Stimulated activated effector memory CD8-positive, alpha-beta T cell treated with anti-CD3 and anti-CD28 coated beads, Interleukin-12 subunit alpha, Interleukin-12 subunit beta, amount 100 ng/mL, for 72 hours (primary cell): ENCODE measurements at places on chromosomes 2 and 18.

DNA sequence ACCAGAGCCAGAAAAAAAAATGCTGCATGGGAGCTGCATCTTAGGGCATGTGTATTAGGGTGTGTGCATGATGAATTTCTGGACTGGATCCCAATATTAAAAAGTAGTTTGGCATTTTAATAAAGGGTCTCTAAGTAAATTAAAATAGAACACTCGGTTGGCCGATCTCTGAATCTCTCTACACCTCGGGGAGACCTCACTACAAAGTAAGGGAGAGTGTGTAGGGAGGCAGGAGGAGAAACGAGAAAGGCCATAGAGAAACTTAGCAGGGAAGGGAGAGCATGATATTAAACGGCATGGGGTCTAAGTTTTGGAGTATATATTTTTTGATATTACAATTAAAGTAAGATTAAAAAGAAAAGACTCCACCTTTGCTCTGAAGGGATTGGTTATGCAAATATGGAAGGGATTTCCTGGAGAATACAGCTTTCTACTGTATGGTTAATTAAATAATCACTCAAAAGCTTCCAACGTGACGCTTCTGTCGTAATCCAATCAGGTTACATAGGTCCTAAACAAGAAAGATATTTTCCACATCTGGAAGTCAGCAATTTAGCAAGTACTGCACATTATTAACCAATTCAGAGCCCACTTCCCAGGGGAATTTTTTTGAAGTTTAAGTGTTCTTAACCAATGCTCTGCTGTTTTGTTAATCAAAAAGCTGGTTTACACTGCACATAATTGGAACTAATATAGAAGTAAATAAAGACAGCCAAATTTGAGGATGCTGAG lies 1.0 kb upstream of the ZEB2 start:
- no peak for DNase-seq

GRCh38 chr2:70985283-70985688 lies 6.9 kb downstream of the ANKRD53 start:
- DNase-seq = no peak

DNA sequence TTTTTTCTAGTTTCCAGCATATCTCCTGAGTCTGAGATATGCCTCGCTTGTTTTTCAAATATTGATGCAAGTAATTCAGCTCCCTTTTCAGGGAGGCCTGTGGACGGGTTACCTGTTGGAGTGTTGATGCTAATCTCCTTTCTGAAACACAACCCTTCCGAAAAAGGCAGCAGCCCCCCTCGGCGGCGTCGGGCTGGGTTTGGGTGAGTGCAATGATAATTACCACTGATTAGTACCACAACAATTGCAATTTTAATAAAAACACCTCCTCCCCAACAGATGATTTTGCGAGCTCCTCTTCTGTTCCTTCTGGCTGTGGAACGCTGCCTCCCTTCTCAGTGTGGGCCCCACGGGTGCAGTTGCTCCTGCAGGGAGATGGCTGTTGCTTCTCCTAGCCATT lies 66.3 kb downstream of the PTGR3 start:
- DNase-seq = no peak

GRCh38 chr2:192886636-192887035 lies 691.9 kb upstream of the TMEFF2 start:
- no peak for DNase-seq

GRCh38 chr2:109513749-109514588 lies 99.8 kb downstream of the SEPTIN10 start:
- peak; percentile 21 for DNase-seq

DNA sequence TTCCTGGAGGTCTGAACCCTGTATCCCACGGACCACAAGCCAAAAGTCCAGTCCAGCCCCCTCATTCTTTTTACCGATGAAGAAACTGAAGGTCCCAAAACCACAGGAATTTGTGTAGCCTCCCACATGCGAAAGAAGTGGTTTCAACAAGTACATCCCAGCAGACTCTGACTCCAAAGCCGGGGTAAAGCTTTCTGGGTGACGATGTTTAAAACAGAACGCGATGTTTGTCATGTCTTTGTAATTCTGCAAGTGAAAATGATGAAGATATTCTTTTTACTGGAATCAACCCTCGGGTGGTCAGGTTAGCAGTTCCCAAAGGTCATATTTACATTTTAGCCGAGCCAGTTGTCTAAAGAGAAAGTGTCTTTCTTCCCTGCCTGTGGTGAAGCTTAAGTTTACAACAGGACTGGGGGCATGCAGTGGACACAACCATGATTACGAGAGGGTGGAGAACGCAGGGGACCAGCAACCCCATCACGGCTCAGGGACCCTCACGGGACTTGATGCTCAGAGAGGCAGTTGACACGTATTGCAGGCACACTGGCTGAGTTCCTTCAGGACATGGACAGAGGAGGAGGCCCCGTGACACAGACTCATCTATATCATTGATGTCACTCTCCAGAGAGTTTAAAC lies 17.8 kb upstream of the TMEM131 start:
- peak; percentile 62 for DNase-seq

DNA sequence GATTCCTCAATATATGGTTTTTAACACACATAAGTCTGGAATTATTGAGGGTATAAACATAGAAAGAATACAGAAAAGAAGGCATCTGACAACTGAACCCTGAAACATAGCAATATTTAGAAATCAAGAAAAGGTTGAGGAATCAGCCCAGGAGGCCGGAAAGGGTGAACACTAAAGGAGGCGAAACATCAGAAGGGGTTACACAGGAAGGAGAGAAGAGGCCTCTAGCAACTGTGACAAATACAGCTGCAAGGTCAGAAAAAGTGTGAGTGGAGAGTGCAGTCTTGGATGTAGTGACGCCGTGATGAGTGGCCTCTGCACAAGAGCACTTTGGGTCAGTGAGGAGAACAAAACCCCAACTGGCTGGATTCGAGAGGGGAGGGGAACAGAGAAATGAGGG lies 70.7 kb downstream of the SLC9A2 start:
- DNase-seq = no peak

DNA sequence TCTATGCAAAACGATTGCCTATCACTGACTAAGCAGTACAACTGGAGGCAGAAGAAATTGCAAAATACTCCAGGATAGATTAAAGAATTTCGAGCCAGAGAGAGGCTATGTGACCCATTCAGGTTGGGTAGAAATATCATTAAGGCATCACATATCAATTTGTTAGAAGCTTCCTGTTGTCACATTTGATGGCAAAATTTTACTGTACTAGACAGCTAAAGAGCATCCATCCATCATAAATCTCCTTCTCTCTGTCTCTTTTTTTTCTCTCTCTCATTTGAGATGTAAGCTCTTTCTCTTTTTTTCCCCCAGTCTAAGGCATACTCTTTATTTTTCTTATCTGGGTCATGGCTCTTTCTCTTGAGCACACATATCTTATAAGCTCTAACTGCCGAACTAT lies 155.7 kb downstream of the EVA1A start:
- DNase-seq = no peak

- no peak for DNase-seq
Observed at GRCh38 chr2:26970928-26971627, 641 bp downstream of the MAPRE3 start.

GRCh38 chr2:146323564-146323963 lies 1521.3 kb upstream of the ACVR2A start:
- no peak for DNase-seq

- DNase-seq = no peak
Observed at GRCh38 chr2:216491793-216492596, 6.6 kb upstream of the RPL37A start.

- DNase-seq = no peak
Observed at GRCh38 chr2:206799083-206799482, 33.7 kb downstream of the FASTKD2 start.

DNA sequence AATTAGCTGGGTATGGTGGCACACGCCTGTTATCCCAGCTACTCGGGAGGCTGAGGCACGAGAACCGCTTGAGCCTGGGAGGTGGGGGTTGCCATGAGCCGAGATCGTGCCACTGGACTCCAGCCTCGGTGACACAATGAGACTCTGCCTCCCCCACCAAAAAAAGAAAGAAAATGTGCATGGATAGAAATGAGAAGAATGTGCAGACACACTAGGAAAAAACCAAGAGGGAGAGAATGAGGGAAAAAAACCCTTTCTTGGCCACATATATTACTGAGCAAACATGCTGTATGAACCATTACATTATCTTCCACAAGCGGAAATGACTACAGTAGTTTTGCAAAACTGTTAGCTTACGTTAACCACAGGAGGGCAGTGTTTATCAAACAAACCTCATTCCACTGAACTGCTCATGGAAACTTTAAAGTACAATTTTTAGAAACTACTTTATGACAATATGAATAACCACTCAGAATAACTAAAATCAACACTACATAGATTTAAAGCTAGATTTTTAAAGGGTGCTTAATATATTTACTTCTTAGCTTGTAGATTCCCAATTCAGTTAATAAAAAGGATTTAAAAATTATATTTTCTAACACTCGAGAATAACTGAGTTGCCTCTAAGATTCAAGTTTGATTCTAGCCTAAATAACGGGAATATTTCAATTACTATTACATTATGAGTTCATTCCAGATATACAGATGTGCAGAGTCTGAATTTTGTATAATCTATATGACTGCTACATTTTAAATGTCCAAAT lies 26.4 kb downstream of the ASXL2 start:
- DNase-seq = peak; percentile 69

- DNase-seq = no peak
Observed at GRCh38 chr2:78260861-78261260, 738.7 kb upstream of the LRRTM4 start.

GRCh38 chr2:112242384-112242783 lies 12.5 kb downstream of the ZC3H8 start:
- DNase-seq = no peak

DNA sequence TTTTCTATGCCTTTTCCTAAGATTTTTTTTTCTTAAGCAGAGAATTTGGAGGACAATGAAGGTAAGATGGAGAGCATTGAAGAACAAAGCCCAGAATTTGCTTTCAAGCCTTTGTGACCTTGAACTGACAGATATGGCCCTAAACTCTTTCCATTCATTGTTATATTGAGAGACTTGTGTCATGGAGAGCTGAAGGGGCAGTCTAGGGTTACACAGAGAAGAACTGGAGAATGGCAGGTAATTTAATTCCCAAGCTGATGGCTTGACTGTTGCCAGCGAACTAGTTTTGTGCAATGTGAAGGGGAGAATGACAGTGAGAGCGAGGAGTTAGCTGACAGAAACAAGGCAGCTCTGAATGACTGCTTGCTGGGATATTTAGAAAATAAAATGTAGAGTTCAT lies 1344.2 kb downstream of the LRP1B start:
- no peak for DNase-seq

DNA sequence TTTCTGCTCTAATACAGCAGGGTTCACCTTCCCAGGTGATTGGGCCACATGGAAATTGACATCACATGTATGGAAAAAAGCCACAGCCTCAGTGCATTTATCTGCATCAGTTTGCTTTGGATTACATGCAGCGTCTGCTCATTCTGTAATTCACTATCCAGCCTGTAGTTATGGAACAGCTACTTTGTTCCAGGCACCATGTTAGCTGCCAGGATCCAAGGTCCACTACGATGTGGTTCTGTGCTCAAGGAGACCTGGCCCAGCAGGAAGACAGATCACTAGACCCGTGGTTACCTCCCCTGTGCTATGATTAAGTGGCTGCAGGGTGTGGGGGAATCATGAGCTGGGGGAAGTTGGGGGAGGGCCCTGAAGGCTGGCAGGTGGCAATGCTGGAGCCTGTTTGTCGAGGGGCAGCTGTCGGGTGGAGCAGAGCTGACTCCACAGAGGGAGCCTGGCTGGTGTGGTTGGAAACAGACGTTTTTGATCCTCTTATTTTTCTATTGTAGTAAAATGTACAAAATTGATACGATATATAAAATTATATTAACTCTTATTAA lies 58.6 kb downstream of the TSHZ1 start:
- no peak for DNase-seq

- no peak for DNase-seq
Observed at GRCh38 chr2:27962006-27962405, 71.5 kb downstream of the BABAM2 start.

- no peak for DNase-seq
Observed at GRCh38 chr18:28269750-28270149, 92.8 kb upstream of the CDH2 start.

GRCh38 chr2:63665846-63666475 lies 77.2 kb downstream of the MDH1 start:
- no peak for DNase-seq

DNA sequence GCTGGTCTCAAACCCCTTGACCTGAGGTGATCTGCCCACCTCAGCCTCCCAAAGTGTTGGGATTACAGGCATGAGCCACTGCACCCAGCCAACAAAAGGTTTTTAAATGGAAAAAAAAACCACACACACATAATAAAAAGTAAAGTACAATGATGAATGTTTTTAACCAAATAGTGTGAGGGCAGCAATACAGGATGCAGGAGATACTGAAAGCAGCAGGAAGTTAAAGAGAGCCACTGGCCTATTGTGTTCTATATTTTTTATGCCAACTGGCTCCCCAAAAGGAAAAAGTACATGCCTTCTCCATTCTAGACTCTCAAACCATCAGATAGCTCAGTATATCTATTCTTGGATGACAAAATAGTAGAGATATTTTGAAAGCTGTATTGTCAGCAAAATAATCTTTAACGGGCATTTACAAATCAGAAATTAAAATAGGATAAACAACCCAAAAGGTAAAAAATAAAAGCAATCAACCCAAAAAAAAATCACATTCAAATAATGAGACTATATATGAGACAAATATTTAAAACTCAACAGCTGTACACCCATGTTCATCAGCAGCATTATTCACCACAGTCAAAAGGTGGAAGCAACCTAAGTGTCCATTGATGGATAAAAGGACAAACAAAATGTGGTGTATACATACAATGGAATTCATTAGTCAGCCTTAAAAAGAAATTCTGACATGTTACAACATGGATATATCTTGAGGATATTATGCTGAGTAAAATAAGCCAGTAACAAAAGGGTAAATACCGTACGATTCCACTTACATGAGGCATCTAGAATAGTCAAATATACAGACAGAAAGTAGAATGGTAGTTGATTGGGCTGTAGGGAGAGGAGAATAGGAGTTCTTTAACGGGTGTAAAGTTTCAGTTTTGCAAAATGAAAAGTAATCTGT lies 26.2 kb downstream of the GPATCH11 start:
- DNase-seq = no peak

DNA sequence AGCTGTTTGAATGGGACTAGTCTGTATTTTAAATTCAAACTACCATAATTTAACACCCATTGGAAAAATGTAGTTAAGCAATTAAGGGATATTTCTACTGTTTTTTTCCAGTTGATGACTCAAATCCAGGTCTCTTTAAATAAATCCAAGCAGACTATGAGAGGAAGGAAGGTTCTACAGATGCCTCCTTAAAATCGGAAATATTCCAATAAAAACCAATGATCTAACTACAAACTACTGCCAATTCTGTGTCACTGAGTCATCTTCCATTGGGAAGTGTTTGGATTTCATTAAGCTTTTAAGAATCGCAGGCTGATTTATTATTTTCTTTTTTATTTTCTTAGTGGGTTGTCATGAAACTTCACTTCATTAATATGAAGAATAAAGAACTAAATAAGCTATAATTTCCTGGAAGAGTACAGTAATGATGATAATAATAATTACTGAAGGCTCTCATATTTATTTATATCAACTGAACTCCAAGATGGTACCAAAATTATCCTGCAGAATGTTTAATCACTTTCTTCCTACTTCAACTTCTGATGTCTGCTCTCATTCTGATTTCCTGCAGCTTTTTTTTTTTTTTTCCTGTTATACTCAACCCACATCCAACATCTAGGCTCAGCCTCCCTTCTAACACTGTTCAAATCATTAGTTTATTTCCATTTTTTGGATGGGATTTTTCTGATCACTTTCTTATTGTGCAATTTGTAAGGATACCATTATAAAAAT lies 166.3 kb upstream of the FN1 start:
- DNase-seq = no peak

GRCh38 chr2:68766376-68766845 lies 31.8 kb downstream of the ARHGAP25 start:
- peak; percentile 86 for DNase-seq

- DNase-seq = no peak
Observed at GRCh38 chr2:207939342-207940108, 85.8 kb downstream of the PLEKHM3 start.
